ENCODE measurements at places on chromosomes 7 and 10.

GRCh38 chr7:38127216-38128207 lies 50.5 kb upstream of the STARD3NL start:
- DNase-seq, result no peak

- no peak for DNase-seq
Observed at GRCh38 chr10:76892766-76893479, 744.7 kb downstream of the KCNMA1 start.

DNA sequence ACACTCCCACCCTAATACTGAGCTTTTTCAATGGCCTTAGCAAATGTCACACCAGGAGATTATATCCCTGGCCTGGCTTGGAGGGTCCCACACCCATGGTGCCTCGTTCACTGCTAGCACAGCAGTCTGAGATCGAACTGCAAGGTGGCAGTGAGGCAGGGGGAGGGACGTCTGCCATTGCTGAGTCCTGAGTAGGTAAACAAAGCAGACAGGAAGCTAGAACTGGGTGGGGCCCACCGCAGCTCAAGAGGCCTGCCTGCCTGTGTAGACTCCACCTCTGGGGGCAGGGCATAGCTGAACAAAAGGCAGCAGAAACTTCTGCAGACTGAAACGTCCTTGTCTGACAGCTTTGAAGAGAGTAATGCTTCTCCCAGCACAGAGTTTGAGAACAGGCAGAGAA lies 338.9 kb upstream of the MBL2 start:
- DNase-seq, result no peak

- no peak for DNase-seq
Observed at GRCh38 chr10:15540727-15541126, 169.6 kb upstream of the FAM171A1 start.

GRCh38 chr7:84722086-84722485 lies 464.8 kb downstream of the SEMA3D start:
- DNase-seq, result no peak

DNA sequence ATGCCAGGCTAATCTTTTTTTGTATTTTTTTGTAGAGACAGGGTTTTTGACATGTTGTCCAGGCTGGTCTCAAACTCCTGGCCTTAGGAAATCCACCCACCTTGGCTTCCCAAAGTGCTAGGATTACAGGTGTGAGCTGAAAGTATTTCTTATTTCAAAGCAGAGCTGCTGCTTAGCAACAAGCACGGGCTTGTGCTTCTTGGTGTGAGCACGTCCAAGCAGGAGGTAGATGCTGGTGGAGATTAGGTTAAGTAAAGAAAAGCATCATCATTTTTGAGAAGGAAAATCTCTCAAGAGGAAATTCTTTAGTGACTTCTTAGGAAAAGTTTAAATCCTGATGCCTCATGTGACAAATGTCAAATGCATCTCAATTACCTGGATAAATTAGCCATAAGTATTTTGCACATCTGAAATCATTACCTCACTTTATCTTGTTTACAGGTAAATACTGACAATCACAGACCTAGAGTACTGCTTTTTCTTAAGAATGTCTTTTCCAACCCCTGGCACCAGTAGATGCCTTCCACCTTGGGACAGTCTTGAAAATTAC lies 431.8 kb upstream of the FZD8 start:
- DNase-seq, result no peak

DNA sequence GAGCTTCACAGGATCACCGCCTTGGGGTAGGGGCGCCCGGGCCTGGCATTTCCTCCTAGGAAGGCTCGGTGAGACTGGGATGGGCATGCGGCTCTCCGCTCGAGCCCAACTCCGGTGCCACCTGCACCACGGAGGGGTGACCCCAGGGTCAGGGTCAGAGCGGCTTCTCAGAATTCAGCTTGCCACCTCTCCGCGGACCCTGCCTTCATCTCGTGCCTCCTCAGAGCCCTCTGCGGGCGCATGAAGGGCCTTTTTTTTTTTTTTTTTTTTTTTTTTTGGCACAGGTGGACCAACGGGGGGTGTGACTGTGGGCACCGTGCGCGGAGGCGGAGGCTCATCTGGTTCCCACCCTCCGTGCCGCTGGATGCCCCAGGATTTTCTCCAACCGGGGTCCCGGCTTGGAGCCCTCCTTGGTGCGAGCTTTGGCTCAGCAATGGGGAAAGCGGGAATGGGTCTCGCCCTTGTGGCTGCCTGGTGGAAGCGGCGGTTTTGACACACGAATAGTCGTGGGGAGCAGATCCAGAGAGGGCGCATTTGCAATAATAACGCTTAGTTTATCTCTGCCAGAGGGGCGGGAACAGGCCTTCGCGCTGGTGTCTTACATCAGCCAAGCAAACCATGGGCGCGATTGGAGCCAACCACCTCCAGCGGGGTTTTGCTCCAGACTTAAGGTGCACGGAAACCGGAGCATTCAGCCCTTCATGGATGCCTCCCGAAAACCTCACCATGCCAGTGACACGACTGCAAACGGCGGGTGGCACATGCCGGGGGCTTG lies 5.0 kb upstream of the TNRC18 start:
- DNase-seq, result peak; percentile 81

- DNase-seq, result no peak
Observed at GRCh38 chr10:93131986-93132385, 58.3 kb downstream of the CYP26A1 start.

GRCh38 chr10:81215498-81215897 lies 659.5 kb upstream of the NRG3 start:
- DNase-seq, result no peak

DNA sequence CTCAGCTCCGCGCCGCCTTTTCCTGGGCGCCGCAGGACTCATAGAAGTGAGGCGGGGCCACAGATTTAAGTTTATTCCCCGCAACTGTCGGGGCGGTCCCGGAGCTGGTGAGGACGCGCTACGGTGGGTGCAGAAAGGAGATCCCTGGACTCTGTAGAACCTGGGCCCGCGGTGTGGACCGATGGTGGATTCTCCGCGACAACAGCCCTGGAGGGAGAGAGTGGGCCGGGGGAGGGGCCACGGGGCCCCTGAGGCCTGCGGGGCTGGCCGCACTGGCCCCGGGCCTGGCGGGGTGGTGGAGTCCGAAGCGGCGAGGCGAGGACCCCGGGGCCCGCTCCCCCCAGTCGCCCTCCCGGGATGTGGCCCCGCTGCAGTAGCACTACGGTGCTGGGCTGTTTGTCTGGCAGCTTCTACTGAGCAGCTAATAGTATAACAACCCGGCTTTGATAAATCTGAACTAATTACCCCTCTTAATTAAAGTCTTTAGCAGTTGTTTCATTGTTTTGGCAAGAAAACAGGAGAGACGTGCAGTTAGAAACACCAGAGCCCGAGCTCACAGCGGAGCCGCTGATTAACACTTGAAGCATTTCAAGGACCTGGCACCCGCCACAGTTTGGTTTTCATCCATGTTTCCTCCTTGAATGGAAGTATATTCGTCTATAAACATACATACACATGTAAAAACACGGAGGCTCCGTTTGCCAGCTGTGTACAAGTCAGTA lies 4.2 kb downstream of the FEZF1 start:
- no peak for DNase-seq

DNA sequence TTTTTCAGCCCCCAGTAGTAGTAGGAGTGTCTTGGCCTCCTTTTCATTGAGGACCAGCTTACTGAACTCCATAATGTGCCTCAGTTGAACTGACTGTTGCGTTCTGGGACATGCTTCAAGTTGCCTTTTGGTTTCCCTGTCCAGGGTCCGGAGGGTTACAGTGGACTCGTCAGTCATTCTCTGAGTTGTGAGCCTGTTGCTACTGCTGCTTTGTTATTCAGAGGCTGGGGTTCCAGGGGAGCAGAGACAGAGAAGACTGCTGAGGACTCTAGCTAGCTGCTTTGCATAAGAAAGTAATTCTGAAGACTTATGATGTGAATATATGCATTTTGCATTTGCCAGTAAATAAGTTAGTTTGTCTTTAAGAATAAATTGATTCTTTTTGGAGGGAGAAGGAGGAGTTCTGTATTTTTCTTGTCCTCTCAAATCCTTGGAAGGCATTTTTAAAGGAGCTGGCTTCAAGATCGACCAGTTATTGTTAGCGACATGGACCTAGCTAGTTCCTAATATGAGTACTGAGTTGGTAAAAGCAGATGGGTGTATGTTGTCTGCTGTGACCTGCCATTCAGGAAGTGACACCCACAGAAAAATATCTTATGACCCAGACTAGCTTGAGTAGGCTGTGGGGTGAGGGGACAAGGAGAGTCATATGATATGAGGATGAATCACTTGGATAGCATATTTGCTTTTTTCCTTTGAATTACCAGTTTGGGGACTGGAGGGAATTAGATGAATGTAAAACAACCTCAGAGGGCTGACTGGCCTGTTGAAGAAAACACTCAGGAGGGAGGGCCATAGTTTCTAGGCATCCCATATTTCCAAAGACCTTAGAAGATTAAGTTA lies 8.3 kb downstream of the PI4K2A start:
- no peak for DNase-seq

DNA sequence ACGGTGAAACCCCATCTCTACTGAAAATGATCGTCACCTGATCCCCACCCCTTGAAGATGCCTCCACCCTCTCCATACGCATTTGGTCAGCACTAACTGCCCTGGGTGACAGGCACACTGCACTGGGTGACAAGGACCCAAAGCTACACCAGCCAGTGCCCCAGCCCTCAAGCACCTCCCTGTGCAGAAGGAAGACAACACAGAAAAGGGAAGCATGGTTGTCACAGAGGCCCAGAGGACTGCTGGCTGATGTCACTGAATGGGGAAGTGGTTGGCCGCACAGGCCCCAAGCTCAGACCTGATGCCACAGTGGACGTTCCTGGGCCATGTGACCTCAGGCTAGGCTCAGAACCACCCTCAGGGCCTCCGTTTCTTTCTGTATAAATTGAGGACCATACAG lies 4.2 kb upstream of the PILRA start:
- DNase-seq, result no peak

DNA sequence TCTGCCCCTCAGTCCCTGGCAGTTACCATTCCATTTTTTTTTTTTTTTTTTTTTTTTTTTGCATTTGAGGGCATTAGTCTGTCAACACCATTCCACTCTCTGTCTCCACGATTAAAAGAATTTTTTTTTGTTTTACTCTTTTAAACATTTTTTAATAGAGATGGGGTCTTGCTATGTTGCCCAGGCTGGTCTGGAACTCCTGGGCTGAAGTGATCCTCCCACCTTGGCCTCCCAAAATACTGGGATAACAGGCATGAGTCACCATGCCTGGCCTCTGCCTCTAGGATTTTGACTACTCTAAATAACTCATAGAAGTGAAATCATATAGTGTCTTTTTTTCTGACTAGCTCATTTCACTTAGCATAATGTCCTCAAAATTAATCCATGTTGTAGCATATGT lies 16.5 kb upstream of the CLDN3 start:
- DNase-seq, result no peak

GRCh38 chr10:79385804-79386531 lies 38.7 kb downstream of the PPIF start:
- no peak for DNase-seq

- DNase-seq, result no peak
Observed at GRCh38 chr7:105886776-105887175, 10.4 kb upstream of the ATXN7L1 start.

DNA sequence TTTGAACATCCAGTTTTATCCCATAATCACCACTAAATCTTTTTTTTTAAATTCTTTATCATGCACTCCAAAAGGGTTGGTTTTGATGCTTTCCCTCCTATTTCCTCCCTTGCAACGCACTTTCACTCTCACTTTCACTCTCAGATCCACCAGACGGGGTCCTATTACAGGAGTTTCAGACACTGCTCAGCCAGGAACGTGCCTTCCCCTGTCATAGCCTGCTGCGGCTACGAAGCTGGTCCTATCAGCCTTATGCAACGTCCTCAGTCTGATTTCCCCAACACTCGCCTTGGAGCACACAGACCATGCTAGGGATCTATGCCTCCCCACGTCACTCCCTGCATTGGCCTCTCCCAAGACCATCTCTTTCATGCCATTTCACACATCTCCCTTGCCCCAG lies 23.4 kb downstream of the ZPBP start:
- no peak for DNase-seq

DNA sequence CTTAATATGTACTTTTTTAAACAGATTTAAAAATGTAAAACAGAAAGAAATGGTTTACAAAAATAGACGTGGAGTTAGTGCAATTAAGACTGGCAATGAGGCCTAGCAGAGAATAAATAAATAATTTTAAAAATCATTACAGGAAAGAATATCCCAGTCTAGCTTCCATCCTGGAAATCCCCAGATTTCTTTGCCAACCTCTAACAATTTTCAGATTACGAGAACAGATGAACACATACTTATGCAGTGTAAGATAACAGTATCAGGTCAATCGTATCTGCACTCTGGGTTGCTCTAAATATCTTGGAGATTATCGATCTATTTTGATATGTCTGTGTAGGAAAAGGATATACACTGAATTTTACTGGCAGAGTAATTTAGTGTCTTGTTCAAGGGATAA lies 210.5 kb downstream of the SEMA3A start:
- no peak for DNase-seq

GRCh38 chr10:22386503-22386902 lies 41.2 kb downstream of the SPAG6 start:
- no peak for DNase-seq

- DNase-seq, result no peak
Observed at GRCh38 chr7:135527025-135527424, 17.1 kb upstream of the CNOT4 start.

GRCh38 chr10:34319197-34319846 lies 495.8 kb downstream of the PARD3 start:
- peak; percentile 66 for DNase-seq

DNA sequence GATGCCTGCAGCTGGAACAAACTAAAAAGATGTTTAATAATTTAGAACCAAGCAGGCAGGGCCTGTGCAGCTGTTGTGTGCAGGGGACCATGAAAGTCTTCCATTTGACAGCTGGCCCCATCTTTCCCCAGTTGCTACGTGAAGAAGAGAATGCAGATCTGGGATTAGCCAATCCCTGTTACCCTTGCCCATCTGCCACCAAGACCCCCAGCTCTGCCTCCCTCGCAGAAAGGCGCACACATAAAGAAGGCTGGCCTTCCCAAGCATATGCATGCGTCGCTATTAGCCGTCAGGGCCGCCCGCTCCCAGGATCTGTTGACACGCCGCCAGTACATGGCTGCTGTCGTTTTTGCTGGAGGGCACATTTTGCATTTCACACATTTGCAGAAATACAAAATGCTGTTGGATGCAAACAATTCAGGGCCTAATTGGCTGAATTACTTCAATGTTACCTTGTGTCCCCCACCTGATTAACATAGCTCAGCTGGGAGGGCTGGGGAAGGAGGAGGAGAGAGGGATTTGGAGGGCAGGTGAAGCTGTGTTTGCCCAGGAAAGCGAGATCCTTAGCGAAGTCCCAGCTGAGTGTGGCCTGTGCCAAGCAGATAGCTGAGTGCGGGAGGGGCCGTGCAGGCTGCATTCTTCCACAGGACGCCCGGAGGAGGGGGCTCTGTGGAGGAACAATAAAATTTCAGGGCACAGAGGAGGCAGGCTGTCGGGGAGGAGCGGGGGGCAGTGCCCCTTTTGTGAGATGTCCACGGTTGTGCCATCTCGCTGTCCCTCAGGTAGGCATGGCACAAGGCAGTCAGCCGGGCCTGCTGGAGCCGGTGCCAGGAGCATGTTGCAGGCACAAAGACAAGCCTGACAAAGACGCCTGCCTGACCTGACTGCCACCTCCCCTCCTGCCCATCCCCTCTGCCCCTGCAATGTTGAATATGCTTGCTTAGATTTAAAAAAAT lies 443.0 kb upstream of the MKI67 start:
- no peak for DNase-seq

GRCh38 chr7:92698237-92698841 lies 108.1 kb upstream of the FAM133B start:
- peak; percentile 88 for DNase-seq
